ENCODE measurements at places on chromosomes 3 and 15. TPM values are rescaled to one million over a fixed set of nuclear protein-coding genes. Genes with fewer than 3 reads are reported as not detected.

The NBEAL2 gene
- total RNA-seq = 24.6 TPM

DNA sequence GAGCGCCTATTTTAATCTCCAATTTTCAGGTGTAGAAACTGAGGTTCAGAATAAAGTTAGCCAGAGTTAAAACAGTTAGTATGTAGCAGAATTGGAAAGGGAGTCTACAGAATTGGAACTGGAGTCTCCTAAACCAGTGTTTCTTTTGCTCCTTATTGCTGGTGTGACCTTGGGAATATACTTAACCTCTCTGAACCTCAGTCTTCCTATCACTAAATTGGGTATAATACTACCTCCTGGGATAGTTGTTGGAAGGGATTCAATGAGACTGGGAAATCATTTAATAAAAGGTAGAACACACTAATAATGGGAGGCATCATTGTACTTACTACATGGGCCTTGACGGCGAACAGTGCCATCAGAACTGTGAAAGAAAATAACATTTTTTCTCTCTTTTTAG, 55.1 kb downstream of the LPP start:
- no peak overlapping the region for H3K27ac ChIP-seq
- H3K4me3 ChIP-seq = no peak overlapping the region
- no peaks in the 10 kb centered on the region for H3K27me3 ChIP-seq

DNA sequence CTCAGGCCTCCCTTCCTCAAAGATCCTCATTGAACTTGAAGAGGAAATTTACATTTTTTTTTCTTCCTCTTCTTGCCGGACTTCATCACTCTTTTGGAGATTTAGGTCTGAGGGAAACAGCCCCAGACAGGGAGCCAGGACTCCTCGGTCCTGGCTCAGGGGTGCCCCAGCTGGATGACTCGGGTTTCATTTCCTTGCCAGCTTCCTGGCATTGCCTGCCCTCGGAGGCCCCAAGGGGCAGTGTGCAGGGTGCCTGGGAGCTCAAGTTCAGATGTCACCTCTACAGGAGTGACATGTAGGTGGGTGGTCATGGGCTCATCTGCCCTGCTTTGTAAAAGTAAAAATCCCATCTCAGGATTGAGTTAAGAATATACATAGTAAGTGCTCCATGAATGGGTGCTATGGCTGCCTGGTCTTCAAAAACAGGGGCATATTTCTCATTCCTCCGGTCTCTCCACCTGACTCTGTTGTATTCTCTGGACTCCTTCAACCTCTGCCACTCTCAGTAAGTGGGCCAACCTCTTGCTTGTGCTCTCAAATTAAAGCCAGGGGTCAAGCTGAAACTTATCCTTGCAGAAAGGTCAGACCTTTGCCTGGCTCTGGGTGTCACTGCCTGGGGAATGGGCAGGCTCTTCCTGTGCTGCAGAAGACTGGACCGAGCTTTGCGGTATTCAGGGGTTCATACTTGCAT, 51.8 kb downstream of the SMAD6 start:
- no peak overlapping the region for H3K27ac ChIP-seq
- H3K36me3 ChIP-seq = peaks cover 9% of the 10 kb centered on the region
- H3K4me3 ChIP-seq = no peak overlapping the region
- no peak for DNase-seq
- H3K4me1 ChIP-seq = peaks cover 3% of the 10 kb centered on the region

GRCh38 chr15:89492111-89492641, 4.2 kb downstream of the RHCG start:
- no peak overlapping the region for H3K27ac ChIP-seq
- no peak overlapping the region for H3K4me3 ChIP-seq
- DNase-seq = peak; percentile 58

DNA sequence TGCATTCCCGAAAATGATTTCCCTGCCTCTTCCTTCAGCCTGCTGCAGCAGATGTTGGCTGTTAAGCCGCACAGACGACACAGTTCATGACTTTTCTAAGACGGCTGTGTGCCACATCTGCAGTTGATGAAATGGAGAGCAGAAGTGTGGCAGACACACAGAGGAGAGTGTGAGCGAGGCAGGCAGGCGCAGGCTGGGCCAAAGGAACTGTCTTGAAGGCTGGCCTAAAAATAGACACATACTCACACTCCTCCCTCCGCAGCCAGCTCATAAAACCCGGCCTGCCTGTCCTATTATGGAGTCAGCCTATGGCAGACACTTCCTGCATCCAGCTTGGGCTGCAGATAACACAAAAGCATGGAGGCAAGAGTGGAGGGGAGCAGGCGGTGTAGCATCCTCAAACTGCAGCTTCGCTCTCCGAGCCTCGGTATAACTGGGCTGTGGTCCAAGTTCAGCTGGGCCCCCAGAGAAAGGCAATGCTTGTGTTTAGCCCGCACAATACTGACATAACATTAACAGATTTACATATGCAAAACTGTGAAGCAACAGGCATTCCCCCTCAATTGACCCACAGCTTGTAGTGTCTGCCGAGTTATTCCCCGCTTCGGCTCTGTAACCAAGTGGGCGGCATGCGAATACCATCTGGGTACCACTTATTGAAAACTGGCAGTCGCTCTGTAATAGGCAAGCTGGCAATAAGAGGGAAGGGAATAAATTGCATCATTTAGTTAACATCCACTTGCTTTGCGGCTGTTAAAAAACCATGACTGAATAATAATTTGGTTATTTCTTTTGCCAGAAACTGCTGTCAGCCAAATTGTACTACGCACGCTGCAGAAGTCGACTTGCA, 40.8 kb downstream of the FOXP1 start:
- peak overlapping the region; percentile 88 for H3K27ac ChIP-seq
- no peaks in the 10 kb centered on the region for H3K36me3 ChIP-seq
- no peaks in the 10 kb centered on the region for H3K27me3 ChIP-seq
- H3K4me1 ChIP-seq = peaks cover 20% of the 10 kb centered on the region
- no peak overlapping the region for H3K4me3 ChIP-seq

- no peak for DNase-seq
- H3K36me3 ChIP-seq = peaks cover 5% of the 10 kb centered on the region
- peaks cover 13% of the 10 kb centered on the region for H3K27me3 ChIP-seq
Observed at GRCh38 chr3:122661633-122662032, 19.0 kb upstream of the PARP14 start.

DNA sequence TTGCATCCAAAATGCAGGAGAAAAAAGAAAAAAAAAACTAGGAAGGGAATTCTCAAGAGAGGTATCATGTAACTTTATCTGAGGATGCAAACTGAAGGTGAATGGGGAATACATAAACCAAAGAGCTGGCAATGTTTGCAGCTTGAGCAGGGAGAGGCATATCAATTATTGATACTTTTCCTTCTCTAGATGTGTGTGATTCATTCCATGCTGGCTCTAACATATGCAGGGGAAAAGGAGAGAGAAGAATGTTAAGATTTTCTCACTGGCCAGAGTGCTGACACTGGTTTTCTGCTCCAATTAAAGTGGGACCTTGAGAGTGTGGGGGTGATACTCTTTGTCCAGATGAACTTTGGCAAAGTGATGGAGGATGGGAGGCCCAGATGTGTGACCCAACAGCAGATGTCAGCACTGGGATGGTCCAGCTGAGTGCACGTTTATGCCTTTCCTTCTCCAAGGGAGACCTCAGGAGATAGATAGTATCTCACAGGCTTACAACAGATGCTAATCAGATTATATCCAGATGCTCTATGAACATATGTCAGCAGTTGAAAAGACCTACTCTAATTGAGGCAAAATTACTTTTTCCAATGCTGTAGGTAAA, 50.0 kb upstream of the PSMD6 start:
- peaks cover 16% of the 10 kb centered on the region for H3K4me1 ChIP-seq
- H3K27ac ChIP-seq = no peak overlapping the region
- H3K27me3 ChIP-seq = no peaks in the 10 kb centered on the region
- H3K36me3 ChIP-seq = peaks cover 1% of the 10 kb centered on the region
- H3K4me3 ChIP-seq = no peak overlapping the region

All from neural crest cell (in vitro differentiated cells).